ENCODE measurements at places on chromosomes 2 and 18.

DNA sequence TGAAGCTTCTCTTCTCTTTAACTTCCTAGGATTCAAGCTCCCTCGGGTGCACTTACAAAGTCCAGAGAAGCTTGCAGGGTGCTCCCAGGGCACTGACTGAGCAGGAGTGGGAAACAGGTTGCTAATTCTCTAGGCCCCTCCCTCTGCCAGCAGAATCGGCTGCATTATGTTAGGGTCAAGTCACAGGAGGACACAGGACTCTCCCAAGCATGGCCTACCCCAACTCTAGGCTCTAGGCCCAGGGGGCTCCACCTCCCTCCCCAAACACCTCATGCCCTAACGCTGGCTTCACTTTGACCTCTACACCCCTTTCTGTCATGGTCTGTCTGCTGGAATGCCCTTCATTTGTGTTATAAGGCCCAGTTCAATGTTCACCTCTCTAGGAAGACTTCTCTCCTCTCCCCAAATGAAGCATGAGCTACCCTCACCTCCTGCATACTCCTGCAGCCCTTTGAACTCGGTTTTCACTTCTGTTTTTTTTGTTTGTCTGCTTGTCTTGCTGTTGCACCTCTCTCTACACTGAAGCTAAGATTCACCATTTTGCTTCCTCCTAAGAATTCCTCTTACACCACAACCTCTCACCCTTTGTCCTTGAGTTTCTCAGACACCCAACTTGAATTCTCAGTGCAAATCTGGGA lies 521.8 kb upstream of the ID2 start:
- no peak for DNase-seq

DNA sequence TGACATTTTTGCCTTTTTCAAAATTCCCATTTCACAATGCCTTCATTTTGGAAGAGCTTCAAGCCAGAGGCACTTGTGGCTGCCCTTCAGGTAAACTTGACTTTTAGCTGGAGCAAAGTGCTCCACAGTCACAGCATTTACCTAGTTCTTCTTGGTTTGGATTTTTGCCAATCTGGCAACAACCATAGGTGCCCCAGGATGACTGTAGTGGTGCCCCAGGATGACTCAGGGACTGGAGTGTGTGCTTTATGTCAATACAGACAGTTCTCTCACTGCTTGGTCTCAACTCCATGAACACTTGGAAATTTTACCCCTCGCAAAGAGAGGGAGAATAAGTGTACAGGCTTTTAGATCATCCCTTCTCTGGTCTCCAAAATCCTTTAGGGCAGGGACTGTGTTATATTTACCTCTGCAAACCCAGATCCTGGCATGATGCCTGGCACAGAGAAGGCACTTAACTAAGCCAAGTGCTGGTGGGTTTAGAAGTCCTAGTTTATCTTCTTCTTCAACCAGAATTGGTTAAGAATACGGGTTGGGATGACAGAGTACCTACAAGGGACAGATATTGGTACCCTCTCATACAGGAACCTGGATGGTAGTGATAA lies 15.3 kb upstream of the PTPN4 start:
- no peak for DNase-seq

GRCh38 chr18:44625386-44625785 lies 55.3 kb upstream of the SETBP1 start:
- no peak for DNase-seq

GRCh38 chr2:224180810-224181209 lies 141.7 kb upstream of the SERPINE2 start:
- no peak for DNase-seq

DNA sequence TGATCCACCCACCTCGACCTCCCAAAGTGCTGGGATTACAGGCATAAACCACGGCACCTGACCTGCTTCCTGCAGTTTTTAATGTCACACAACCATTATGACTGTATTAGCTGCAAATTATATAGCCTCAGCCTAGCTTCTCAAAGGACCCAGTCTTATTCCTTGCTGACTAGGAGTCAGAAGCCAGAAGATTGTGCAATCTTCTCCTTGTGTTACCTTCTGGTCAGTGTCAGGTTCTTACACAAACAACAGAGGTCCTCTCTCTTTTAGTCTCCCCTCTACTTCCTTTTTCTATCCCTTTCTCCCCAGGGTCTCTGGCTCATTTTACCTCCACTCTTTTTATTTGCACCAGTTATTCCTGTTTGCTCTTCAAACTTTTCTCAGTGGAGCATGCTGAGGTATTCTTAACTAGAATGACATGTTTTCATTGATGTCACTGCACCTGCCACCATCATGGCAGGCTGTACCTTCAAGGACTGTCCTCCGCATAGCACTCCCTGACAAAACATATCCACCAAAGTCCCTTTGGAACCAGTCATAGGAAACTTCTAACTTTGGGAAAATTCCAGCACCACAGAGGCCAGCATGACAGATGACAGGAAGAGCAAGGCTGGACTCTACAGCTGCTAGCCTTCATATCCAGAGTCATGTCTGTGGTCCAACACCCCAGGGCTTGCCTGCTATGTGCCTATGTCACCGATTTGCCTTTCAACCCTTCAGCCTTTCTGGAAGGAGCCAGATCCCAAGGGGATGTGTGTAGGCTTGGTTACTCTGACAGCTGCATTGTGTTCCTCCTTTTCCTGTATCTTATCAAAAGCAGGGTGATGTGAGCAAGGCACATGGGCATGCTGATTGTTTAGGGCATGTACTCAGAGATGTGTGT lies 45.2 kb upstream of the EPC2 start:
- no peak for DNase-seq

- DNase-seq = no peak
Measured at GRCh38 chr2:174589334-174589733, 8.3 kb downstream of the WIPF1 start.

Data from stimulated activated CD8-positive, alpha-beta memory T cell treated with anti-CD3 and anti-CD28 coated beads, Interleukin-7, amount 100 ng/mL, for 1 hour (primary cell).